NCI-H1694 treated with DMSO at 0.1 percent for 48 hours (cell line): ENCODE measurements at places on chromosomes 13 and 19.

GRCh38 chr13:21347753-21348318 is 111.3 kb downstream of the ZDHHC20 start:
- DNase-seq: no peak

DNA sequence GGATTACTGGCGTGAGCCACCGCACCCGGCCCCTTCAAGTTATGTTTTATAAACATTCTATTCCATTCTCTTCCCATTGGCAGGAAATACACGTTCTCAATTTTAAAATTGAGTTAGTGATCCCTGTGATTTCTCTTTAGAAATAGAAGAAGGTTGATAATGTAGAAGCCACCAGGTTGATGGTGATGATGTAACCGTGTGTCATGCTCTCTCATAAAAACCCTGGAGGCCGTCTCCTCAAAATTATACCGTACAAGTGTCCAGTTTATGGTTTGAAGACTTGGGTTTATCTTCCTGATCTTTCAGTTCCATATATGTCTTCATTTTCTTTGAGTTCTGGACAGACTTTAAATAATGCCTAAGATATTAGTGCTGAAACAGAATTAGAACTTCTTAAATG is 32.2 kb downstream of the COG3 start:
- no peak for DNase-seq

GRCh38 chr19:13622766-13623715 is 116.8 kb upstream of the CACNA1A start:
- DNase-seq: no peak

GRCh38 chr13:102460806-102461205 is 59.0 kb upstream of the FGF14 start:
- DNase-seq: no peak

DNA sequence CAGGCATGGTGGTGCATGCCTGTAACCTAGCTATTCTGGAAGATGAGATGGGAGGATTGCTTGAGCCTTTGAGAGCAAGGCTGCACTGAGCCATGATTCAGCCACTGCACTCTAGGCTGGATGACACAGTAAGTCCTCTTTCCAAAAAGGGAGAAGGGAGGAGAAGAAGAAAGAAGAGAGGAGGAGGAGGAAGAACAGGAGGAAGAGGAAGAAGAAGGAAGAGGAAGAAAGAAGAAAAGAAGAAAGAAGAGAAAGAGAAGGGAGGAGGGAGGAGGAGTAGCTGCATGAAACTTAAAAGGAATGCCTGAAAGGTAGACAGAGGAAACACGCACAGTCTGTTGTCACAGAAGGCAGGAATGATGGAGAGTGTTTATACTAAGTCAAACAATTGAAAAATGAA is 3.6 kb upstream of the DPY19L3 start:
- DNase-seq: no peak

DNA sequence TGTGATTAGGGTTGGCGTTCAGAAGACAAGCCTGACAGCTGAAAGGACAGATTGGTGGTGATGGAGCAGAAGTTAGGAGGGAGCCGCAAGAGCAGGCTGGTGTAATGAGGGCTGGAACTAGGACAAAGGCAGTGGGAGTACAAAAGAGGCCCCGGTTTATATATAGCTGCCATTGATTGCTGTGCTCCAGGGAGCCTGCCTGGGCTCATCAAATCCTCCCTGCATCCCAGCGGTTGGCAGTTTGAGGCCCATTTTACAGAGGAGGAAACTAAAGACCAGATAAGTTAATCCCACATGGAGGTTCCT is 123.7 kb downstream of the CACNA1A start:
- no peak for DNase-seq

DNA sequence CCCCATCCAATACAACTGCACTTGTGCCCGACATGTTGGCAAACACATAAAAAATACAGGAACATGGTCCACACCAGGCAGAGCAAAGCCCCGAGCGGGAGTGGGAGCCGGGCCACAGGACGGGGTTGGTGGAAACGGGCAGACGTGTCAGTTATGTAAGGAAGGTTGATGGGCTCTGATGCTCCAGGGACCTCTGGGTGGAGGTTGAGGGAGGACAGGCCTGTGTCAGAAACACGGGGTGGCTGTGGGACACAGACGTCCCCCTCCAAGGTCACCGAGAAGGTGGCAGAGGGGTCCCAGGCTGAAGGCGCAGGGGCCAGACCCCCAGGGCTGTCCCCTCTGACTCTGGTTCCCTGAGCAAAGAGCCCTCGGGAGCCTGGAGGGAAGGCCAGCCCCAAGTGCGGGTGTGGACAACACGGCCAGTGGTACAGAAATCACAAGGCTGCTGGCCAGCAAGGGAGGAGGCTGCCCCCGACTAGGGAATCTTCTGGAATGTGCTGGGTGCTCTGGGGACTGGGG is 31.4 kb upstream of the C13orf46 start:
- DNase-seq: no peak

DNA sequence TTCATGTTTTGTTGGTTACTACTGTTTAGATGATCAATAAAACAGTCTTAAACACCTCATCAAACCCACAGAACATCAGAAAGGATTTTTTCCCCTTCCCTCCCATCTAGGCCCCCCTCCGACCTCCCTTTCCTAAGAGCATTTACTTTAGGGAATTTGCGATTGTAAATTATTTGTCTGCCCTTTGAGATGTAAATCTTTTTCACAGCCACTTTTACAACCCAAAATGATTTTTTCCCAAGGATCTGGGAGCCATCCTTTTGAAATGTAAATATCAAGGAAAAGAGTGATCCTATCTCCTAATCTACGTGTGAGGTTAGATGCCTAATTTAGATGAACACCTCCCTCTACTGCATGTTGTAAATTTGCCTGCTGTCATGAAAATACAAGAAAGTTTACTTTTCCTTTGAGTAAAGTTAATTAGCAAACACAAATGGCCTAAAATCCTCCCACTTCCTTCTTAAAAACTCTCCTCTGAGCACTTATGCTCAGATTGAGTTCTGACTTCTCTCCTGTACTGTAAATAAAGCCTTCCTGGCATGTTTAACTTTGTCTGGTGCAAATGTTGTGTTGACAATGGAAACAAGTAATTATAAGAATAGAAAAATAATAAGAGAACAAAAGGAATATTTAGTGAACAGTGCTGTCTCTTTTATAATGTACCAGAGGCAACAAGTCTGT is 1646.9 kb upstream of the SPRY2 start:
- DNase-seq: no peak

DNA sequence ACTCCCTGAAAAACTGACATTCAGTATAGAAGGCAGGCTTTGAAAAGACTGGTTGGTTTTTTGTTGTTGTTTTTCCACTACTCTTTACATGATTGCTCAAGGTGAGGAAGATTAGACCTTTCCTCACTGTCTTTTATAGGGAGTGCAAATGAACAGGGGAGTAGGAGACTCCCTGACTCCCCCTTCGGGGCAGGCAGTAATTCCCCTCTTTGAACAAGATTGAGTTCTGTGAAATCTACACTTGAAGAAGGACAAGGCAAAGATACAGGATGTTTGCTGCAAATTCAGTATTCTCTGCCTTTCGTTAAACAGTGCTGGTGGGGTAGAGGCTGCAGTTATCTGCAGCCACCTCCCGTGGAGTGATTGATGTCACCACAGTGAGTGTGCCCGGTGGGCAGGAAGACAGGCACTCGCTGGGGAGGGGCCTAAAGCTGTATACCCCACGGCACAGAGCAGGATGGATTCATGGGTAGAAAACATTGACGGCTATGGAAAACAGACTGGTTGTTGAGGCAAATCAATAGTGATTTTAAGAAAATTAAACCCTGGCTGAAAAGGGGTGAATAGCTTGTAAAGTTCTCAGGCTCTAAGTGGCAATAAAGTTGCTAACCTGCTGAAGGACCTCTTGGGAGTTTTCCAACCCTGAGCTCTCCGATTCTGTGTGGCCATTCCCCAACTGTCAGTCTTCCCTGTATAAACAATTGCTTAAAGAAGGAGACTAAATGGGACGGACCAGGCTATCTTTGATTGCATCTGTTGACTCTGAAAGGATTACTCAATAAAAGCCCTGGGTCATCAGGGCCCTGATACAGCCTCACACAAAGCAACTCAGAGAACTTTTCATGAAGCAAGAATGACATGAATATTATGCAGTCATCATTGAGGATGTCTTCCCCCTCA is 308.3 kb downstream of the TBC1D4 start:
- DNase-seq: no peak

- DNase-seq: no peak
Observed at GRCh38 chr13:25686831-25687470, 315.2 kb downstream of the ATP8A2 start.

- DNase-seq: no peak
Observed at GRCh38 chr19:955803-956765, 28.1 kb upstream of the WDR18 start.

GRCh38 chr19:1220976-1221903 is 15.7 kb downstream of the STK11 start:
- DNase-seq: no peak

DNA sequence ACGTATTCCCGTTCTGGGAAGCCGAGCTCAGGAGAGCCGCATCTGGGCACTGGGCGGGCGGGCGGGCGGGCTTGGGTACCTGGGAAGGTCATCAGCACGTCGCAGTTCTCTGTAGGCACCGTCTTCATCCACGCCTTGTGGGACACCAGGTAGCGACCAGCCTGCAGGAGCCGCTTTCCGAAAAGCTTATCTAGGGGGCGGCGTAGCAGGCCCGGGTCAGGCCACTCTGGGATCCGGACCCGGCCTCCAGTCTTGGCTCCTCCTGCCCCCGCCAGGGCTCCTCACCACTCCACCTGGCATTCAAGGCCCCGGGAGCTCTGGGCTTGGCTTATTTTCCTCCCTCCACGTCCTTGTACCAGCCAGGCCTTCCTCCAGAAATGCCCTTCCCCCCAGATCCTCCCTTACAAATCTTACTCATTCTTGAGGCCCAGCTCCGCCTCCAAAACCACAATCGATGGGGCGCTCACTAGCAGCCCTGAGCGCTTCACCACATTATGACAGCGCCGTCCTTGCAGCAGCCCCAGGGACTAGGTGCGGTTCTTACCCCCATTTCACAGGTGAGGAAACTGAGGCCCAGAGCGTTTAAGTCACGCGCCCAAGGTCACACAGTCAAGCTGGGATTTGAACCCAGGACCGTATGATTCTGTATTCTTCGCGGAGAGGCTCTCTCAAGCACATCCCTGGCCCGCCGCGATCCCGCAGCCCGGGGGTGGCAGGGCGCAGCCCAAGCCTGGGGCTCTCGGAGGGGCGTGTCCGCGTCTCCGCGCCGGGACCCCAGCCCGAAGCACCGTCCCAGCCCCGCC is 843 bp downstream of the ANO8 start:
- no peak for DNase-seq

GRCh38 chr19:49327878-49328544 is 3.0 kb upstream of the SLC6A16 start:
- DNase-seq: peak; percentile 10

GRCh38 chr13:106183410-106184065 is 351.9 kb downstream of the EFNB2 start:
- no peak for DNase-seq

DNA sequence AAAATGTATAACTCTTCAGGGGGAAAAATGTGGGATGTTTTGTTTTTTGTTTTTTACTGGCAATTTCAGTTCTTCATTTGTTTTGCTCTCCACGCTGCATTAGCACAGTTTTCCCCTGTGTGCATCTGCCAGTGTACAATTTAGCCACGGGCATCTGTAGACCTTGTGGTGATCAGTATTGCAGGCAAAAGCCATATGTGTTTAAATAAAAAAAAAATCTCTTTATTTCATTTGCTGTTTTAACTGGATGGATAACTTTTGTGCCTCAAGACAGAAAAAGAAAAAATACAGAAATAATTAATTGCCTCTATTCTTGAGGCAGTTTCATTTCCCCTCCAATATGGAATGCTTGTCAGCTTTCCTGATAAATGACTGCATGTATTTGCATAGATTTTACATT is 7.9 kb upstream of the MAB21L1 start:
- peak; percentile 88 for DNase-seq

DNA sequence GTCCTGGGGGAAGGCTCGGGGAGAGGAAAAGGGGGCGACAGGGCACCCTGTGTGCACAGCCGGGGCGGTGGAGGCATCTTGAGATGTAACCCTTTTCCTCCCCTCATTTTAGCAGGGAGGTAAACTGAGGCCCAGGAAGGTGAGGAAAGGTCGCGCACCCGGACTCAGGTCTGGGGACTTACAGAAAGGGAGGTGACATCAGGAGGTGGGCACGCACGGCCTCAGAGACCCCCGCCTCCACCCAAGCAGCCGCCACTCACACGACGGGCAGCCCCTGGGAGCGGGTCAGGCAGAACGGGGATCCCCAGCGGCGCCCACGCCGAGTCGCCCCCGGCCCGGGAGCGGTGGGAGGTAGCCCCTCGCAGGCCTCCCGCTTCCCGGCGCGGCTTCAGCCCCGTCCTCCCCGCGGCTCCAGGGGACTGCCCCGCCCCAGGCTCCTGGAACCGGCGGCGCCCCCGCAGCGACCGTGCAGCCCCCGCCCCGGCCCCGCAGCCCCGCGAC is 477 bp downstream of the PIP5K1C start:
- DNase-seq: no peak
